ENCODE measurements at places on chromosomes 7 and 10.

DNA sequence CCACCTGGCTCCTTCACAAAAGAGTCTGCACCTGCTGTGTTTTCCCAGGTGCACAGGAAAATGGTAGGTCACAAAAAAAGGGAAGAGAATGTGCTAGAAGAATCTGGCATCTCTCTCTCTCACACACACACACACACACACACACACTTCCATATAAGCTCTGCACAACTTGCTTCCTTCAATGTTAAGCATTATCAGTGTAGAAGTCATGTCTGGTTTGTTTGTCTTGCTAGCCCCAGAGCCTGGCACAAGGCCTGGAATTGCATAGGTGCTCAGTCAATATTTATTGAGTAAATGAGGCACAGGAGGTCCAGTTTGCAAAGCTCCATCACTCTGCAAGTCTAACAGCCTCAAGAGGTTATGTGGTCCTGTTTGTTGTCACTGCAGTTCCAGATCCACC, 867.3 kb upstream of the AUTS2 start:
- peak; percentile 94 for DNase-seq

DNA sequence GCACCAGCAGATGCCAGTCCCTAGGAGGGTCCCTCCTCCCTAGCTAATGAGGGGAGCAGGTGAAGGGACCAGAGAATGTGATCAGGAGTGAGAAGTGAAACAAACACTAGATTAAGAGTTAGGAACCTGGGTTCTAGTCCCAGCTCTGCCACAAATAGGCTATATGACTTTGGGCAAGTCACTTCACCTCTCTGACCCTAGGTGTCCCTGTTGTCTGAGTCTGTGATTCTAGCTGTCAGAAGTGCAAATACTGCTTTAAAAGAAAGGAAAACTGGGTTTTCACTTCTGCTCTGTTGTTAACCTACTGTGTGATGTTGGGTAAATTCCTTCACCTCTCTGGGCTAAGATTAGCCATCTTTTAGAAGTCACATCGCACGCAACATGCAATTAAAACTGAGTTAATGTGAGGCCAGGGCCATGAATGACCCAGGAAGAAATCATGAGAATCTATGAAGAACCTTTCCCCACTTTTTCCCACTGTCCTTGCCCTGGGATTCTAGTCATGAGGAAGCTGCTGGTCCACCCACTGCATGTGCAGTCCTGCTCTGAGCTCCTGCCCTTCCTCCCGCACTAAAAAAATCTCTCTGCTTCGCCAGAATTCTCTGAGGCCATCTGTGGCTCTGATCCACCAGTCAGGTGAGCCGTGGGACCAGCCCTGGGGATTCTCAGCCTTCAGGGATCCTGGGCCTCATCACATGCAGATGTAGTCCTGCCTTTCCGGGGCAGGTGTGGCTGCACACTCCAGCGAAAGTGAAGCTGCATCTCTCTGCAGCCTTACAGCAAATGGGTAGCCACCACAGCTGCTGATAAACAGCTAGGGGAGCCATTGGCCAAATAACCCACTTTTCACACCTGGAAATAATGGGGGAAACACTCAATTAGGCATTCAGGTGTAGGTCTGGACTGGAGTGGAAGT, 181.7 kb downstream of the PLXNA4 start:
- DNase-seq = no peak

- no peak for DNase-seq
Measured at GRCh38 chr10:129628823-129629222, 161.8 kb downstream of the MGMT start.

- DNase-seq = no peak
Measured at GRCh38 chr7:84144480-84144879, 50.1 kb downstream of the SEMA3A start.

DNA sequence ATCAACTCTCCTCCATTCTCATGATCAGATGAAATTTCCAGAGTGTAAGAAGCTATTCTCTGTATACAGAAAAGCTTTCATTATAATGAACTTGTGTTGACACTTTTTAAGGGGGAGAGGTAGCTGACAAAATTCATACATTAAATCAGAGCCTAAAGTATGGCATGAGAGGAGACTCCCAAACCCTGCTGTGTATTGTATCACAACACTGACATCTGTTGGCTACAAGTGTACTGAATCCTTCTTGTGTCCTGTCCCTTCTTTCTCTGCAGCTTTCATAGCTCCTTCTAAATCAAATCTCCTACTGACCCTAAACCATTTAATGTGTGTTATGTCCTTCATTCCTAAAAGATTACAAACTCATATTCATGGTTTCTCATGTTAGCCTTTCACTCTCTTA, 70.9 kb downstream of the GCC1 start:
- peak; percentile 51 for DNase-seq

DNA sequence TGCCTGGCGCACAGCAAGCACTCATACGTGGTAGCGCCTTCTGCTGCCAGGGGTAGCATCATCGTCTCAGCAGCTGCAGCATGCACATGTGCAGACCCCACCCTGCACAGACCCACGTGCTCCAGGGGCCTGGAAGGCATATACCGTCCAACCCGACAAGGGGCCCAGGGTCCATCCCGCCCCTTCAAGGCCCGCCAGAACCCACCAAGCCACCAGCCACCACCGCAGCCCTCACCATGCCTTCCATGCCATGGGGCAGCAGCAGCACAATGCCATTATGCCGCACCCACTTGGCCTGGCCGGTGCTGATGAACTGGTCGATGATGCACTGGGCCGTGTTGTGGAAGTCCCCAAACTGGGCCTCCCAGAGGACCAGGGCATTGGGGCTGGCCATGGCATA, 22.7 kb downstream of the OGDHL start:
- DNase-seq = no peak

DNA sequence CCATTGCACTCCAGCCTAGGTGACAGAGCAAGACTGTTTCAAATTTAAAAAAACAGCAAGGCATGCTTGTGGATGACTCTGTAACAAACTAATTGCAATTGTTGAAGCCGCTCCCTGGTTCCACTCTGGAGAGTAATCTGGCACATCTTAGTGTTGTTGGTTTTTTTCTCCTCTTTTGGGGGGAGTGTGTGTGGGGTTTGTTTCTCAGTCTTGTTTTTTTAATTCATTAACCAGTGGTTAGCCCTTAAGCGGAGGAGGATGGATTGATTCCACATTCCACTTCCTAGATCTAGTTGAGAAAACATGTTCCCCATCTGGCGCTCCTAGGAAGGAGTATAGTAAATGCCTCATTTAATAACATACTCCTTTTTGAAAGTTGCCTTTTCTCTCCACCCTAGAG, 8.6 kb upstream of the ZNF713 start:
- no peak for DNase-seq

DNA sequence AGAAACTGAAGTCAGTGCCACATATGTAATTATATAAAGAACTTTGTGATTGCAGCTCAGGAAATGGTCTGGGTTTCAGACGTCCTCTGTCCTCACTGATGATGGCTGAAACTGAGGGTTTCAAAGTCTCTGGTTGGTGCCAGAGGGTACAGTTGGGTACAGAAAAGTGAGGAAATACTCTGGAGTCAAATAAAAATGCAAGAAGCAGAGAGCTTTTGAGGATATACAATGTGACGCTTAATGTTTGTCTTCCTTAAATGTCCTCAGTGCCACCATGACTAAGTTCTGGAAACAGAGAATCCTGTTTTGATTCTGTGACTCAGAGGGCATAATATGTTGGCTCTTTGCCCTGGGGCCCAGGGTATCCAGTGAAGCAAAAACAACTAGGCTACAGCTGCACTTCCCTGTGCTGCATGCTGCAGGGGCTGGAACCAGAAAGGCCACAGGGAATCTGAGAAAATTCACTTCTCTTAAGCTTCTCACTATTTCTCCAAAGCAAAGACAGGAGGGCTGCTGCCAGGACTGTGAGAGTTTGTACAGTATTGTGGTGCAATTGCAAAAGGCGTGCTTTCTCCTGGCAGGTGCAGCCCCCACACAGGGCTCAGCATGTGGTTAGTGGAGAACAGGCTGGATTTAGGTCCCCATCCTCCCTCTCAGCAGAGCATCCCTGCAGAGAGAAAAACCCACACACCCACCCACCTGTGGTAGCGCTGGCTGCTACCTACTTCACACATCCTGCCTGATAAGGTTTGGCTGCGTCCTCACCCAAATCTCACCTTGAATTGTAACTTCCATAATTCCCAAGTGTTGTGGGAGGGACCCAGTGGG, 169.5 kb upstream of the SVIL start:
- no peak for DNase-seq

GRCh38 chr7:117600911-117601310, 121.1 kb downstream of the CFTR start:
- no peak for DNase-seq

DNA sequence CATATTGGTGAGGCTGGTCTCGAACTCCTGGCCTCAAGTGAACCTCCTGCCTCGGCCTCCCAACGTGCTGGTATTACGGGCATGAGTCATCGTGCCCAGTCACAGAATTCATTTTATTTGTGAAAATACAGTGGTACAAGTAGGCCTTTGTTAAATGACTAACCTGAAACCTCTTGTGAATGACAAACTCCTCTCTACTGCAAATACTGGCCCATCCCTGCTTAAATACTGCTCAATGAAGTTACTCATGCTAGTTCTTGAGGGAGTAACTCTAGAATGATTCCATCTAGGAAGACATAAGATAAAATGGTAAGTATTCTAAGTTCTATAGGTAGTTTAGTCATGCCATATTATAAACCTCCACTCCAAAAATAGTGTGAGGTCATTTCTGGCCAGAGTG, 80.7 kb downstream of the UBE2H start:
- DNase-seq = no peak

GRCh38 chr7:124208173-124208572, 175.3 kb upstream of the TMEM229A start:
- DNase-seq = no peak

DNA sequence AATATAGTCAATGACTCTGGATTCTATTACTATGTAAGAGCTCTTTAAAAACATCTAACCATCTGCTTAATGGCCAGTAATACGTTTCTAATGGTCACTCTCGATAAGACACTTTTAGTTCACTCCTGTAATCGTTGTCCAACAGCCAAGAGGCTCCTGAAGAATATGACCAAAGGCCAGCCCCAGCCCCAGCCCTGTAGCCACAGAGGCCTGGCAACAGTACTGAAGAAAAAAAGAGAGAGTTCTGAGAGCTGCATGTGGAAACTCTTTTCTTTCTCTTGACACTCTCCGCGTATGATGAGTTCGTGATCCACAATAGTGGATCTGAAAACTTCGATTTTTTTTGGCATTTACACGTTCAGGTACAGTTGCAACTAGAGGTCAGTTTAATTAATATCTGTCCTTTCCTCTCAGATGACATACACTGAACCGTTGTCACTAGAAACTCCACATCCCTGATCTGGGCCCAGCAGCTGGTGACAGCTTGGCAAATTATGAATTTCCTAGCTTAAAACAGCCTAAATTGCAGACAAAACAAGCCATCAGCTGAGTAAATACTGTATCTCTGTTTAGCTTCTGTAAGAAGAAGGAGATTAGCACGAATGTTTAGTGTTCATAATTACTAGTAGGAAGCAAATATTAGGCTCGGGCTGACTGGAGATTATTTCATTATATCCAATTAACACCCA, 456.7 kb downstream of the LRMDA start:
- no peak for DNase-seq

GRCh38 chr10:16989826-16990293, 139.8 kb downstream of the CUBN start:
- no peak for DNase-seq

GRCh38 chr7:28330384-28331070, 81.8 kb upstream of the CREB5 start:
- DNase-seq = no peak

GRCh38 chr7:135077642-135078041, 70.2 kb upstream of the TMEM140 start:
- DNase-seq = no peak

DNA sequence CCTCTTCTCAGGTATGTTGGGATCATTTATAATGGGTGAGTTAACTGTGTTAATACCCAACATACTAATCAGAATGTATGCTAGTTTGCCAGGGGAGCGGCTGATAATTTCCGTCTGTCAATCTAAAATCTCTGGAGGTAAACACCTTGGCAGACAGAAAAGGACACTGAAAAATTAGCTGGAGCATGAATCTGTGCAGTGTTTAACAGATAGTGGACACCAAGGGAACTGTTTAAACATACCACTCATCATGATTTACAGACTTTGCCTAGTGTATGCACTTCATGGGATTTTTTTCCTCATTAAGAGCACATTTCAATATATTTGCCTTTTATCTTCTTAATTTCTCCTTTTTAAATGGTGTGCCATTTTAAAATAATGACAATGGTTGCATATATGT, 68.2 kb downstream of the SLC13A1 start:
- no peak for DNase-seq

- no peak for DNase-seq
Measured at GRCh38 chr10:61810263-61810662, 91.2 kb upstream of the ARID5B start.

DNA sequence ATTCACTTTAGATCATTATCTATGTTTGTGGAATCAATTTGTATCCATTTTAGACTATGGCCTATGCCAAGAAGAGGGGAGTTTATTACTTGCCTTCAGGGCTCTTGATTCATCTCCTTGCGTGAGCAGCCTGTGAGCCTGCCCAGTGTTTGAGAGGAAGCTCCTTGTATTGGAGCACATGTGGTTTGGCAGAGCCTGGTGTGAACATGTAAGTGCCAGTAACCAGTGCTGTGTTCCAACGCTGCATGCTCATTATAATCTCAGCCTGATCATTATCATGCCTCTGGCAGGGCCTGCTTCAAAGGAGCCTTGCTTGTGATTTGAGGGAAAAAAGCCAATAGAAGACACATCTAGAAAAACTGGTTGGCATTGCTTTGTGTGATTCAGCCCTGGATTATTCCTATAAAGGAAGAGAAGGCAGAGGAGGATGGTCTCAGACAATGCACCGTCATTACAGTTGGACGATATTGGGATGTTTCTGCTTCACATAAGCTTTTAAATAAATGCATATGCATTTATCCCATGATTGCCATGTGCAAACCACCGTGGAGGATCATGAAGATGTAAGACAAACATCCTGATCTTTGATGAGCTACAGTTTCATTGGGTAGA, 203.4 kb upstream of the AHR start:
- no peak for DNase-seq

GRCh38 chr7:124497176-124497575, 268.4 kb downstream of the GPR37 start:
- DNase-seq = no peak

DNA sequence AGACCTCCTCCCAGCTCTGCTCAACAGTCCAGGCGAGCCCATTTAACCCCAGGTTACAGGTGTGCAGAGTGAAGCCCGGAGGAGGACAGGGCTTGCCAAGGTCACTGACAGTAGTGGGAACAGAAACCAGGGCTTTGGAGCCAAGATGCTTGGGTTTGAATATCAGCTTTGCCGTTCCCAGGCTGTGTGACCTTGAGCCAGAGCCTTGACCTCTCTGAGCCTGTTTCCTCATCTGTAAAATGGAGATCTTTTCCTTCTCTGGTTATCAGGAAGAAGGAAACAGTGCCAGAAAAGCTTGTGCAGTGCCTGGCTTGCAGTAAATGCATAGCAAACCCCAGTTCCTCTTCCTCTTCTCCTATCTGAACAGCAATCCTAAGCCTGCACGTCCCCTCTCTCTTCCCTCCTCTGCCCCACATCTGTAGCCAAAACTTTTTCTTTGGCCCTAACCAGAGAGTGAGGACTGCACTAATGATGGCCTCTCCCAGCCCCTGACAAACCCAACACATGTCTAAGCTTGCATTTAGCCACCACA, 21.4 kb upstream of the MLXIPL start:
- DNase-seq = no peak

GRCh38 chr10:63237396-63237795, 104.3 kb downstream of the NRBF2 start:
- peak; percentile 77 for DNase-seq

- DNase-seq = no peak
Measured at GRCh38 chr10:96645191-96645721, 58.4 kb upstream of the TM9SF3 start.
